ENCODE measurements at places on chromosomes 7 and 10.

GRCh38 chr7:1543826-1544177 is 12.2 kb downstream of the TMEM184A start:
- no peak for DNase-seq

GRCh38 chr7:23261843-23262452 is 15.4 kb downstream of the GPNMB start:
- peak; percentile 37 for DNase-seq

DNA sequence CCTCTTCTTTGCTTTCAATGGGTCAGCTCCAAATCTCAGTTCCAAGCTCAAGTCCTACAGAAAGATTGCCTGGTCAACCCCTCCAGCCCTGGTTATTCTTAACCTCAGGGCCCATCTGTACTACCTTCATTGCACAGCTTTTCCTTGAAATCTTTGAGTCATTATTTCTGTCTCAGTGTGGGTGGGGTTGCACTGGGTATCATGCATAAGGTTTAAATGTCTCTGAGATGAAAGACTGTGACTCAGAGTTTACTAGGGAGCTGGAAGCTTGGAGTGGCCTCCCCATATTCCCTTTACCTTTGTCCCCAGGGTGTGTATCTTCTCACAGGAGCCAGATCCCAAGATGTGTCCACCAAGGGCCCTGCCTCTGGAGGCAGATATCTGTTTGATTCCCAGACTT is 3.3 kb upstream of the OR6V1 start:
- no peak for DNase-seq

DNA sequence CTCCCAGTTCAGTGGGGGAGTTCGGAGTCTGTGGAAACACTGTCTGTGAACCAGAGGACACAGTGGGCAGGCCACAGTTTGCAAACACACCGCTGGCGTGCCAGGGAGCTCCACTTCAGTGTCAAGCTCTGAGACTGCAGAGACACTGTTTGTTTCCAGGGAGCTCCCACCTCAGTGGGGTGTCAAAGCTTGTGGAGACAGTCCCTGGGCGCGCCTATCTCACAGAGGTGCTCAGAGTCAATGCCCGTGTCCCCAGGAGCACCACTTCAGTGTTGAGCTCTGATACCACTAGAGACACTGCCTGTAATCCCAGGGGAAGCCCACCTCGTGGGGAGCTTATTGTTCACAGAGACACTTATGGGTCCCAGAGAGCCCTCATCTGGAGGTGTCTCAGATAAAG is 4.3 kb downstream of the MYO1G start:
- DNase-seq, result no peak

GRCh38 chr7:141462958-141463357 is 88.3 kb upstream of the AGK start:
- DNase-seq, result no peak

DNA sequence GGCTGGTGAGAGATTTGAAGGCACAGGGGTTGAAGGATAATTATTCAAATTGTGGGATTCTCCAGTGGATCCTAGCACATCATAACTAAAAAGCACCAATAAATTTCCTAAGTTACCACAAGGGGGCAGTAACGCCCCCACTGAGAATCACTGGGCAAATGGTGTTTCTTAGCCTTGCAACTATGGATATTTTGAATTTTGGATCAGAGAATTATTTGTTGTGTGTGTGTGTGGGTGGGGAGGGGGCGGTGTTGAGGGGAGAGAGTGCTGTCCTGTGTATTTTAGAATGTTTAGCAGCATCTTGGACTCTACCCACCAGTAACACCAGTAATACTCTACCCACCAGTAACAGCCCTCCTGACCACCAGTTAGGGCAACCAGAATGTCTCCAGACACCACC is 63.3 kb upstream of the PRKG1 start:
- no peak for DNase-seq

Measured in HL-60 (cell line).